ENCODE measurements at places on chromosomes 12 and 14.

DNA sequence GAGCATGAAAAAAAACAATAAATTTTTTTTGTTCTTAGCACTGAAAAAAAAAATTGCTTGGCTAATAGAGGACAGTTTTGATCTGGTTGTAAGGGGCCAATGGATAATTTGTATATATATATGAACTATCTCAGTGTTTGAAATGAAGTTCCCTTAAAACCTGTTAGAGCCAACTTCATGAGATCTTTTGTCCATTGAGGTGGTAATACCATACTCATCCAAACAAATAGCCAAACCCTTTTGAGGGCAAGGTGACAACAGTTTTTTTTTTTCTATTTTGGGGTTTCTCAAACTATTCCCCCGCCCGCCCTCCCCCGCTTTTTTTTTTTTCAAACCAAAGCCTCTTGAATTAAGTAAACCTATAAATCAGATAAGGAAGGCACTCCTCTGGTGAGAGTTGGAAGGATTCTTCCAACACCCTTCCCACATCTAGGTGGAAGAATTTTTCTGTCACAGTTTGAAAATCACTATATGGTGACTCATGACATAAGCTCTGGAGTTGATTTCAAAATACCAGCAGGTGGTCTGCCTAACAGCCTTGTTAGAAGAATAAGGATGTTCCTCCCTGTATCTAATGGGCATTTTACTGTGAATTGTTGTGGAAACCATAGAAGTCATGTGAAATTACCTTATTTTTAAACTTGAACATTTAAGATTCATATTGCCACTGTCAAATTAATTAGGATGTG is 10.2 kb downstream of the ARHGAP5 start:
- DNase-seq: no peak

GRCh38 chr14:105026802-105027563 is 6.1 kb upstream of the CDCA4 start:
- DNase-seq: no peak

- DNase-seq: no peak
These were observed 73.8 kb upstream of the OSBPL8 start for GRCh38 chr12:76633415-76633814.

GRCh38 chr12:105036937-105037649 is 47.2 kb downstream of the ALDH1L2 start:
- DNase-seq: no peak

DNA sequence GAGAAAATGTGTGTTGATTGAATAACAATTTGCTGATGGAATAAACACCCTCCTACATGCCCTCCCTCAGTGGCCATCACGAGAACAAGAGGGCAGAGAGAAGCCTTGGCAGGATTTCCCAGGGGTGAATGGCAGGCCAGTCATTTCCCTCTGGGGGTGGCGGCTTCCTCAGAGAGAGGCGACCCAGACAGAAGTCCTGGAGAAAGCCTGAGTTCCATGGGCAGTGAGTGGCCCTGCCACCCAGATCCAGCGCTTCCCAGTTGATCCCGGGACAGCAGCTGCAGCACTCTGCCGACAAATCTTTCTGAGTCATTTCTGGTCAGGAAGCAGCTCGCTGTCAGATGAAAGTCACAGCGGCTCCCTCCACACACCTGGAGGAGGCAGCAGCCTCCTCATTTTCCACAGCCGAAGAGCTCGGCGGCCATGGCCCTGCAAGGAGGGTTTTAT is 123.0 kb downstream of the SCARB1 start:
- no peak for DNase-seq

DNA sequence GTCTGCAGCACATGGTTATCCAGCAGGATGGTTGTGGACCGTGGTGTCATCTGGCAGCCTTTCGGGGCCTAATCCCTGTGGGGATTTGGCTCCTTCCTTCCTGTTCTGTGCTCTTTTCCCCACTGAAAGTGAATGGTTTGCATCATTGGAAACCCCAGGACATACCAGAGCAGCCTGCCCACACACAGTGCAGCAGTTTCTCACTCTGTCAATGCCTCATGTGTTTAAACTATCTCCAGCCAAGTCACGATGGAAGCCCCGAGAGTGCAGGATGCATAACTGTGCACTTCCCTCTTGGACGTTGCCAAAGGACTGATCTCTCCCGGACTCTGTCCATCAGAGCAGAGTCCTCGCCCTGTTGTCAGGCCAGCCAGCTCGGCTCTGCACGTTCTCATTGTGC is 29.0 kb upstream of the AMN start:
- DNase-seq: no peak

GRCh38 chr12:117060246-117060928 is 38.8 kb downstream of the TESC start:
- DNase-seq: no peak

DNA sequence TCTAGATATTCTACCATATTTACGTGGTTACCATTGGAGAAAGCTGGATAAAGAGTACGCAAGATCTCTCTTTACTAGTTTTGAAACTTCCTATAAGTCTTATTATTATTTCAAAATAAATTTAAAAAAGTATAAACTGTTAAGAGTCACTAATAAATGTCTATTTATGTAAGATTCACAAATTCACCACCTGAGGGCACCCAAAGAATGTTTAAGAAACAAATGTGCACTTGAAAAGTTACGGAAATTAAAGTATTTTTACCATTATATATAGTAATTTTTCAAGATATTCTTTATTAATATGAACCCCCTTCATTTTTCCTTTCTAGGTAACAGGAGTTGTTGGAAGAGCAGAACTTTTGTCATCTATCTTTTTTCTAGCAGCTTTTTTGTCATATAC is 11.9 kb downstream of the TMTC3 start:
- no peak for DNase-seq

GRCh38 chr12:84986586-84986985 is 49.5 kb downstream of the TSPAN19 start:
- DNase-seq: no peak

- no peak for DNase-seq
These were observed 149.0 kb downstream of the PRKCH start for GRCh38 chr14:61470261-61470960.
